Kidney tubule cell (primary cell): ENCODE measurements at places on chromosomes 2 and 18.

- DNase-seq: no peak
These were observed 117.9 kb downstream of the PTRHD1 start for GRCh38 chr2:24675338-24675737.

GRCh38 chr2:188526701-188527100 lies 235.0 kb downstream of the GULP1 start:
- no peak for DNase-seq

GRCh38 chr18:11260961-11261461 lies 111.6 kb upstream of the PIEZO2 start:
- DNase-seq: no peak

- DNase-seq: no peak
These were observed 5.2 kb upstream of the CTDSP1 start for GRCh38 chr2:218394298-218395089.

DNA sequence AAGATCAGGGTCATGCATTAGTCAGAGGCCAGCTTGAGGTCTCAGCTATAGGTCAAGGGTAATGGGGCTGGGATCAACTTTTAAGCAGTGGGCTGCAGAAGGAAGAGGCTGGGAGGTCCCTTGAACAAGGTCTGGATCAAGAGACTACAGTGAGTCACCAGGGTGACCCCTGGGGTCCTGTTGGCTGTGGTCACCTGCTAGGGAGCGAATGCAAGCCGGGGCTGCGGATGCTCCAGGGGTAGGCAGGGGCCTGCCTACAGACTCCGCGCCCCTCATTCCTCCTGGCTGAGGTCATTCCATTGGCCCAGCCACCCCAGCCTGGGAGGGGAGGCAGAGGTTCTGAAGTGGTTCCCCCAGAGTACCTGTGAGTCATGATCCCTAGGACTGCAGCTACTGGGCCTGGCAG lies 110.4 kb downstream of the CYP26B1 start:
- no peak for DNase-seq

DNA sequence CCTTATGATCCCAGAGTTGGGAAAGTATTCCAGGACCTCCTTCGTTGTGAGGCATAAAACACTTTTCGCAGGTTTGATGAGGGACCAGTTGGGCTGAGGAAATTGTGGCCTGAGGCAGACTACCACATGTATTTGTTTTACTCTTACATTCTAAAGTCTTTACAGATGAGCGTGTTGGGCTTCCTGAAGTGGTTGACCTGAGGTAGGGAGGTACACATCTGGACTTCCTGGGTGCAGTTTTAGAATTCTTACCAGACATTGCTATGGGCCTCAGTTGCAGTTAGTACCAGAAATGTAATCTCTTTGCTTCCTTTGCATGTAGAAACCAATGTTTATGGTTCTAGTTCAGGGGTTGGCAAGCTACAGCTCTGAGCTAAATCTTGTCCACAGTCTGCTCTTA lies 48.7 kb downstream of the COA5 start:
- peak; percentile 9 for DNase-seq

DNA sequence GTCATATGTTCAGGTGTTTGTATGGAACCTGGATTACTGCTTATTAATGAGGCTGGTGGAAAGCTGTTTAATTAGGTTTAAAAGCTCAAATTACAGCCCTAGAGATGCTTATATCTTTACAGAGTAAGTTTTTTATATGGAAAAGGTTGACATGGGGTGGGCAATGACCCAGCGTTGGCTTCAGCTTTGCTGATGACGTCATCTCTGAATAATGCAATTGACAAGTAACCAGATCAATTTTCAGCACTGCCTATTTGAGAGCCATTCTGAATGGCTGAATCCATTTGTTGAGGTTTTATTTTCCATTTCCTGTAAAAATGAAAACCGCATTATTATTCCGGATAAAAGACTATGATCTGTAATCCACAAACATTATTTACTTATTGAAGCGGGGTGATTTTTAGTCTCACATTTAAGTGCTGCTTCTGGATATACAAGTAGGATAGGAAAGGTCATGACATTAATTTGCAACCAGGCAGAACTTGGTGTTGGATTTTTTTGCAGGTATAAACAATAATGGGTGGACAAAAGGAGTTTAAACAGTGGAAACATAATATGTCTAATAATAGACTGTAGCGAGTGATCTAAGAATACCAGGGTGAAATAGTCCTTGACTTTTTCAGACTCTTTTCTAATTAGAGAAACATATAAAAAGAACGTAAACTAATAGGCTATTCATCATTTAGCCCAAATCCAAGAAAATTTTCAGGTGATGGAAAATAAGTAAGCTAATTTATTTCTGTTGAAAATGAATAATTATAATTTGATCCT lies 2.7 kb downstream of the PPP1R1C start:
- no peak for DNase-seq

- DNase-seq: no peak
These were observed 255.5 kb downstream of the CDH2 start for GRCh38 chr18:27921392-27921791.

GRCh38 chr18:63157293-63158011 lies 162.1 kb downstream of the BCL2 start:
- no peak for DNase-seq

DNA sequence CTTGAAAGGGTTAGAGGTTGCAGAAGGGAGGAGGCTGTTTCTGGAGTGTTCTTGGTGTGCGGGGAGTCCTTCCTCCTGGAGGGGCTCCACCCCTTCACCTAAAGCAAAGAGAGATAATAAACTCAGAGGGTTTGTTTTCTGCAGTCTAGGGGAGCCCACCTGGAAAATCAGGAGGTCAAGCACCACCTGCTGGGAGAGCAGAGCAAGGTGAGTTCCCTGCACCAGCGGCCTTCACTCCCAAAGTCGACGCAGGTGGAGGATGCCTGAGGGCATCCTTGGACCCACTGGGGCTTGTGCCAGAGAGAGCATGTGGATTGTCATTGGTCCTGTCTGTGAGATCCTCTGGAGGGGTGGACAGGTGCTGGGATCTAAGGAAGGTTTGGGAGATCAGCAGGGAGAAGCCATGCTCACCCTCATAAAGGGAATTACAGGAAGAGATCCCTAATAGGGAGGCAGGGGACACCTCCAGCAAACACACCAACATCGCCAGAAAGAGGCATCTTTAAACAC lies 116.7 kb downstream of the KCNF1 start:
- DNase-seq: no peak

- DNase-seq: no peak
These were observed 21.9 kb upstream of the DLX1 start for GRCh38 chr2:172063446-172063845.

DNA sequence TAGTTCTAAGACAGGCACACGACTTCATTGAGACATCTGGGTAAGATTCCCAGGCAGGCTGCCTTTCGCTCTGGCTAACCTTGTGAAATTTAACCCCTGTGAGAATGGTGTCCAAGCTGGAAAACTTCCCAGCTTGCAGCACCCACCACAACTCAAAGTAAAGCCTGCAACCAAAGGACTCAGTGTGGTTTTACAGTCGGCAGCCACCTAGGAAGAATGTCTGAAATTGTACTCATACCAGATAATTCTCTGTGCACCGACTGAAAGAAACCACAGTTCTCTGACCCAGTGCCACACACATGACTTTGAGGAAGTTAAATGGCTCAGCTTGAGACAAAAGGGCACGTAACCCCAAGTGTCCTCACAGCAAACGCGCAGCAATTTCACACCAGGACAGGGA lies 125.7 kb downstream of the RBMS1 start:
- DNase-seq: peak; percentile 93

GRCh38 chr2:29304399-29305060 lies 189.3 kb downstream of the CLIP4 start:
- peak; percentile 86 for DNase-seq

- no peak for DNase-seq
These were observed 4.8 kb downstream of the CDH7 start for GRCh38 chr18:65755616-65756015.

DNA sequence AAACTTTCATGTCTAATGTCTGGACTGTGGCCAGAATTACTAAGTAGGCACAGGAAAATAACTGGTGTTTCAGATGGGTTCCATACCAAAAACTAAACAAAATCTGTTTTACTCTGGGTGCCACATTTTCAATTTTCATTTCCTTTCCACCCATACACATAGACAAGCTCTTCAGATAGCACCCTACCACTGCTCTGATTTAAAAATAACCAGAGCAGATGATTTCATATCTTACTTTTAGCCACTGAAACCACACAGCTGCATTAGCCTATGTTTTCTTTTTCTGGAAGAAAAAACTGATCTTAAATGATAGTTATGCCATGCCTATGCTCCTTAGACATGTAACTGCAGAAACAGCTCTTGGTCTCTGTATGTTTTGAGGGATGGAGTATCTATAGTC lies 647.6 kb downstream of the CPS1 start:
- no peak for DNase-seq

DNA sequence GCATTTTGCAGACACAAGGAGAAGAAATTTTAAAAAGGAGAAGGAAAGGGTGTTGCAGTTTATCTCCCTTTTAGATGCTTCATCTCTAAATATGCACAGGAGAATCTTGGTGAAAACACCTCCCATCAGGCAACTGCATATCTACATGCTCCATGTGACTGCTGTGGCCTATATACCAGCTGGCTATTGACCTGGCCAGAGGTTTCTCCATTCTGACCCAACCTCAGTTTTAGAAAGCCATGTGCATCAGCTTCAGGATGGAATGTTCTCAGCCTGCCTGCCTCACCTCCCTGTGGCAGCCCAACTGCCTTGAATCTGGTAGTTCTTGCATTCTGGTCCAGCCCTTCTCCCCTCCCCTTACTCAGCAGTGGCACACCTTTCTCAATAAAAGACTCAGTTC lies 1958.8 kb upstream of the CELF4 start:
- no peak for DNase-seq

- DNase-seq: no peak
These were observed 381.9 kb downstream of the KCNJ3 start for GRCh38 chr2:155080373-155080772.

DNA sequence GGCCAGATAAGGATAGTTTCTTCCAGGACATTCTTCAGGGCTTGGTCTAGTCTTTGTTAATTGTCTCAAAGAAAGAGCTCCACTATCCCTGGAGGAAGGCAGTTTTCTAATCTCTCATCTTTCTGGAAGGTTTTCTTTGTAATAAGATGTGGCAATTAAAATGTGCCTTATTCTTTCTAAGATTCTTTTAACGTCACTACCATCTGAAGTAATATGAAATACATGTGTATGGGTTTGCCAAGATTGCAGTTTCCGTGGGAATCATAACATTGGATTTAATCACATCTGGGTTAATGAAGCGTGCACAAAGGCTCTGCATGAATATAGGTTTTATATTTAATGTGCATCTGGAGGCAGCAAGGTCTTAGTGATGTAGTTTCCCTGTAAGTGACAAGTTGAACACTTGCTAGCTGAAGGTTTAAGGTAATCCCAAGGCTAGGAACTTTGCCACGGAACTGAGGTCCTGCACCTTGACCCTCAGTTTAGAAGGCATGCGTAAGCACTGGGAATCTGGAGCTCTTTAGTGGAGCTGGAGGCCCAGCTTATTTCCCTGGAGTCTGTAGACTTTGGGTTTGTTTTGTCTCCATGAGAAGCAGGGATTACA lies 25.7 kb downstream of the DIS3L2 start:
- peak; percentile 29 for DNase-seq

DNA sequence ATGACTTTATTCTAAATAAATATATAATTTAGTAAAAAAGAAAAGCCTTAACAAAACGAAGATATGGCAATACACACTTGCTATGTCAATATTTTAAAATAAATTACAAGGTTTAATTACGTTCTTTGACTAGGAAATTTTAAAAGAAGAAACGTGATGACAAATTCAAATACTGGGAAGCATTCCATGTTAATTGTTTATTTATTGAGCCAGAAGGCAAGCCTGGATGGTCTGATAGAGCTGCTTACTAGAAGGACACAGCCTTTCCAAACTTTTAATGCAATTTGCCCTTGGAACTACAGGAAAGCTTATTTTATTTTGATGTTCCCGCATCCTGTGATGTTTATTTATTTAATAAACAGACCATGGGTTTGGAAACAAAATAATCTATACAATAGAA lies 33.4 kb upstream of the DSEL start:
- no peak for DNase-seq

- no peak for DNase-seq
These were observed 1036.7 kb upstream of the CELF4 start for GRCh38 chr18:38602341-38602740.

DNA sequence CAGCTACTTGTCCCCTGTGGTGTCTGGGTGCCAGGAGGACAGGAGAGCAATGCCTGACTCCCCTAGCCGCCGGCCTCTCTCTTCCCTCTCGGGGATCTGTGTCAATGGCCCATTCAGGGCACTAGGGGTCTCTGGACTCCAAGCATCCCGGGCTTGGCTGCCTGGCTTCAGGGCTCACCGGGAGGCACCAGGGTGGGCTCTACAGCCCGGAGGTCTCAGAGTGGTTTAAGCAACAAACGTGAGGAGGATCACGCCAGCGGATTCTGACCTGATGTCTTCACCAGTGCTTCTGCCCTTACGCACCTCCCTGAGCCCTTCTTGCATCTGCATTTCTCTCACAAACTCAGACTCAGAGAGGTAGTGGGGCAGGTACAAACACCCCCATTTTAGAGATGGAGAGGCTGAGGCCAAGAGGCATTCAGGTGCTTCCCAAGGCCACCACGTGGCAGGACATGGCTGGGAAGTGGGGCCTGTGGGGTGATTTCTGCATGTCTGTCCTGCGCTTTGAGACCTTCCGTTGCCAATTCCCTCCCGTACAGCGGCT lies 243.0 kb downstream of the CELF4 start:
- peak; percentile 40 for DNase-seq
